ENCODE measurements at places on chromosomes 6 and 20.

DNA sequence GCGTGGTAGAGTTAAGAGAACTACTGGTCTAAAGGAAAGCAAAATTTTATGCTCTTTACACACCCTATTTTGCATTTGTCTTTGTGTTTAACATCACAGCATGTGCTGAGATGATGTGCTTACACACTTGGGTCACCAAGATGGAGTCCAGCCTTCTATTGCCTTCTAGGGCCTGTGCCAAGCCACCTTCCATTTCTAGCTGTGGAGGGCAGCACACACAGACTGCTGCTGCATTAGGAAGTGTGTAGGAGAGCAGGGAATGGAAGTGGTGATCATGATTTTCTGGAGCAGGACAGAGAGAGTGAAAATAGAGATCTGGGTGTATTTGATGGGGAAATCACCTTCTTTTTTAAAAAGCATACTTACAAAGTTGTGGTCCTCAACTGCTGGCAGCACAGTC lies 191.6 kb downstream of the SOX4 start:
- DNase-seq = no peak

DNA sequence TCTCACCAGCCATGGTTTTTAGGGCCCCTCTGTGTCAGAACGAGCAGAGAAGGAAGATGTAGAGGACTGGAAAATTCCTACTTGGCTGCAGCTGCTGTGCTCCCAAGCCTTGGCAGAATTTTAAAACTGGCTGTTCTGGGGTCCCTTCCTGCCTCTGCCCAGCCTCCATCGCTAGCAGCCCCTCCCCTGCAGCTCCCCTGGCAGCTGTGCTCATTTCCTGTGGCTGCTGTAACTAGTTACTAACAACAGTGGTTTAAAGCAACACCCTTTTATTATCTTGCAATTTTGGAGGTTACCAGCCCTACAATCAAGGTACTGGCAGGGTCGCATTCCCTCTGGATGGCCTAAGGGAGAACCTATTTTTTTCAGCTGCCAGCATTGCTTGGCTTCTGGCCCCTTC lies 3.7 kb upstream of the CST11 start:
- DNase-seq = peak; percentile 37

DNA sequence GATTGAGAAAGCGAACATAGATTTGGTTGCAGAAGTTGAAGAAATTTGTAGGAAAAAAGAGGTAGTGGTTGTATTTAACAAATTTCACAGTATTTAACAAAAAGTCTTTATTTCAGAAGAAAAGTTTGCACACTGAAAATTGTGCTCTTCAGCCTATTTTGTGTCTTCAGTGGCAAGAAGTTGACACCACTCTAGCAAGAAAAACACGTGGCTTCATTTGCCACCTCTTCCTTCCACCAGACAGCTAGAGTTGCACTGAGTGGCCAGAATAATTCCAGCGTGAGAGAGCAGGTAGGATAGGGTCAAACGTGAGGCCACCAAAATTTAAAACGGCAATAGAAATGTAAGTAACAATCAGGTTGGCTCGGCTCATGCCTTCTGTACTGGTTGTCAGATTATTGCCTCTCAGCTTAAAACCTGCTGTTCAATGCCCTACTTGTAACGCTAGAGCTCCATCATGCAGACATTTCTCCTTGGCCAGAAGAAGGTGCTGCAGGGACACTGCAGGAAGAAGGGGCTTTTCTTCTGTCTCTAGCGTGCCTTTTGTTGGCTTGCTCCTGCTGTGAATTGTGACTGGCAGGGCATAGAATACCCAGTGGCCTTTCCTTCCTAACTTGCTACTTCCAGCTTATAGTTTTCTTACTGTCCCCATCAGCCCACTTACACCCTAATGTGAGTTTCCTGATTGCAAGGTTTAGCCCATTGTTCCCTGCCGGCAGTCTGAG lies 12.1 kb downstream of the TRAPPC3L start:
- DNase-seq = no peak

DNA sequence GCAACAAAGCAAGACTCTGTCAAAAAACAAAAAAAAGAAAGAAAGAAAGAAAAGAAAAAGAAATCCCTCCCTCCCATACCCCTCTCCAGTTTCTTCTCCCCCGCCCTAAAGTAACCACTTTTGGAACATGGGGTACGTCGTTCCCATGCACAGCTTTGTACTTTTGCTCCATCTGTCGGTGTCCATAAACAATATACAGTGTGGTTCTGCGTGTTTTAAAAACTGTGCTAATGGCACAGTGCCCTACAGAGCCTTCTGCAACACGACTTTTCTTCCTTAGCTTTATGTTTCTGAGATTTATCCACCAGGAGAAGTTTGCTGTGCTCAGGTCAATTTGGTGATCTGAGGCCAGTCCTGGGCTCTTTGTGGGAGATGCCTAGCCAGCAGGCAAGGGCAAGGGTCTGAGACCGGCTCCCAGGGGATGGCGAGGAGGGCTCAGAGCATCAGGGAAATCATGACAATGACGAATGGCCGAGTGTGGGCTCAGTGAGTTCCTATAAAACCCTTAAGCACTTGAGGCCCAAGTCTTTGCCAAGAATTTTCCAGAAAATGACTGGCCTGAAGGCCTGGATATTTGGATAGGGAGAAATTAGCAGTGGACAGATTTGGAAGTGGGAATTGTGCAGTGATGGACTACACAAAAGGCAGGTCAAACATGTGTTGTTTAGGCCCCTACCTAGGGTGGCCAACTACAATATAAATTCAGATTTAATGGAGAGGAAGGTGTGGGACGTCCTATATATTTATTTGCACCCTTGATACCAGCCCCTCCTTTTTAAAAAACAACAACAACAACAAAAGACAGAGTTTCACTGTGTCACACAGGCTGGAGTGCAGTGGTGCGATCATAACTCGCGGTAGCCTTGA lies 1.9 kb upstream of the BCAS4 start:
- DNase-seq = no peak

DNA sequence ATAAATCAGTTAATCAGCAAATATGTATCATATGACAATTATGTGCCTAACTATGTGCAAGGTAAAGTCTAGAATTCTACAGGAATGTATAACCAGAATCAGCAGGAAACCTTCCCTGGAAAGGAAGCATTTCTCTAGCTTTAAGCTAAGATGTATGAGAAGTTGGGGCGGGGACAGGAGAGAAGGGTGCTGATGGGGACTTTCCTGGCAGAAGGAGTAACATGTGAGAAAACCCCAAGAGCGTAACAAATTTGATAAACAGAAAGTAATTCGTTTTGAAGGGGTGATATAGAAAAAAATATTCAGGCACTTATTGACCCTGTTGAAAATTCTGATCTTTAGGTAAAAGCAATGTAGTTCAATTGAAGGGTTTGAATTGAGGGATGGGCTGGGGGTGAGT lies 226.1 kb downstream of the KHDRBS2 start:
- no peak for DNase-seq

- DNase-seq = no peak
Observed at GRCh38 chr6:127879685-127880084, 21.2 kb downstream of the THEMIS start.

DNA sequence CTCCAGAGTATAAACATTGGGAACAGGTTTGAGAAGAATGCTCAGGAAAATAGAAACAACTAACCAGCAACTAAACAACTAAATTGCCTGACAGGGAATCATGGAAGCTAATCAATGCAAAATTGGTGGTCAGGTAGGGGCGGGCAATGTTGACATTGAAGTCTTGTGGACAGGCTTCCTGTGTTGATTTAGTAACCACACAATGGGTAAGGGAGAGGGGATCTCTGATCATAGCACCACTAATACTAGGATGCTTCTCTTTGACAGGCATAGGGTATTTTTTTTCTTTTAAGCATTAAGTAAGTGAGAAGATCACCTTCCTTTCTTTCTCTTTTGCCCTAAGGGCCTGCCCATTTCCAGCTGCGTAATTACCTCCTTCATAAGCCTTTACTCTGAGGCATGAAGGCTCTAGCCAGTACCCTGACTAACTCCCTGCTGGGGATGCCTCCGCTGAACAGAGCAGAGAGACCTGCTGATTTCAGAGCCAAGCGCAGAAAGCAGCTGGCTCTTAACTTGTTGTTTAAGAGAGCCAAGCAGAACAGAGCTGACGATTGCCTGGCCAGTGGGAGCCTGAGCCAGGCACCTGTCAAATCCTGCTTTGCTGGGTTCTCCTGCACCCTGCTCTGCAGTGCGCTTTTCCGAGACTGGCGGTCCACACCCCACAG lies 118.7 kb downstream of the BMP2 start:
- no peak for DNase-seq

DNA sequence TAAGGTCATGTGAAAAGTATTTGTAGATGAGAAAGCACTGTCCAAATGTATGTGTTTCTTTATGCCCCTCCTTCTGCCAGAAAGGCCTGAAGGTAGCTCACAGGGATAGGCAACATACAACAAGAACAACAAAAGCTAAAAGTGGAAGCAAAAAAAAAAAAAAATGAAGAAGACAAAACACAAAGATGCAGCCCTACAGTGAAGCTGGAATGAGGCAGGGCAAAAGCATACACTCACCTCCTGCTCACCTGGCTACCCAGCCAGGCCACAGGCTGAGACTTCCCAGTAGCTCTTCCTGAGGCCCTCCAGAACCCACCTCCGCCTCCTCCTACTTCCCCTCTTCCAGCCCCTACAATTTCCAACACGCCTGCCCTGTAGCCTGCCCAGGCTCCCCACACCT lies 2.4 kb downstream of the UNC5CL start:
- DNase-seq = no peak

DNA sequence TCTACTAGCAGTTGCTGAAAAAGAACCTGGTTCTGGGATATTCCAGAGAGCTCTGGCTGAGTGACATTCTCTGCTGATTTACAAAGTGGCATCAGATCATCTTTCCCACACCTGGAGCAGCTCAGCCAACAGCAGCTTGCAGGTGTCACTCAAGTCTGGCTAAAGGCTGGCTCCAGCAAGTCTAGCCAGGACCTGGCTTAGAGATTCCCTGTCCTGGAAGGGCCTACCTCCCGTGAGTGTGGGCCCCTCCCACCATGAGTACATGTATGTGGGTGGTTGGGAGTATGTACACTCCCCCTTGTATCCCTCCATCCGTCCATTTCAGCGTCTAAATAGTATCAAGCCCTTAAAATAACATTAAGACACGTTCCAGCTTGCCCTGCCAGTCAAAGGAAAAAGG lies 539.3 kb upstream of the ID4 start:
- no peak for DNase-seq

DNA sequence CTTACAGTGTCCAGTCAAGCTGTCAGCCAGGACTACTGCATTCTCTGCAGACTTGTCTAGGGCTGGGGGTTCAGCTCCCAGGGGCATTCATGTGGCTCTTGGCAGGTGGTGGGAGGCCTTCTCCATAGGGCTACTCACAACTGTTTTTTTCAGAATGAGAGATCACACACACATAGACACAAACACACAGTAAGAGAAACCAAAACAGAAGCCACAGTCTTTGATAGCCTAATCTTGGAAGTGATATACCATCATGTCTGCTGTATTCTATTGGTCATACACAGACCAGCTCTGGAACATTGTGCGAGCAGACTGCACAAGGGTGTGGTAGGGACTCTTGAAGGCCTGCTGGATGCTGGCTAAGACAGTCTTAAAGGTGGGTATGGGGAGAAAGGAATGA lies 13.5 kb downstream of the TMEM170B start:
- DNase-seq = no peak

DNA sequence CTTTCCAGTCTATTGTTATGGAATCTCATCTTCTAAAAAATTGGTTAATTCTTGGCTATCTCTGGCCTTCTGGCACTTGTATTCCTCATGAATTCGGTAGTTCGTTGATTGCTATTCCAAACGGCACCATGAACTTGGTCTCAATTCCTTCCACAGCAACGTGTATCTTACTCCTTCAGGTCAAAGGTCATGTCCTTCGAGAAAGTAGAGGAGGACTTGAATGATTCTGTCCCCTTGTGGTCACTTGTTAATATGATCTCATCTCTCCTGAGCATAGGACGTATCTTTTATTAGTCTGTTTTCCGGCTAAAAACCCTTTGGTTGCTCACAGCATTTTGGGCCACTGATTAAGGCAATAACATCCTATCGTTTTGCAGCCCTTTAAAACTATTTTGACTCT lies 9.4 kb downstream of the TLDC2 start:
- DNase-seq = no peak

DNA sequence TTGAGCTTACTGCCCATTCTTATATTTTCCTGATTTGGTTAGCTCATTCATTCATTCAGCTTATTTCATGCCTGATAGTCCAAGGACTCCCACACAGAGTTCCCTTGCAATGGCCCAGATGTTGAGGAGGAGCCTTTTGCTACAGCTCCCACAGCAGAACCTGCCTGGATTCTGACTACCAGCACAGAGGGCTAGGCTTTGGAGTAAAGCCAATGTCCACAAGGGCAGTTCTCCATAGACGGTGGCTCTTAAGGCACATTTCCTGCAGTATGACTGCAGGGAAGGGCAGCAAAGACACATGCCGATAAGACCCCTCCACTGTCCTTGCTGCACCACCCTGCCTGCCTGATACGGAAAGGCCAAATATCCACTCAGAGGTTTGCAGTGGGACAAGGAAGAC lies 112.3 kb upstream of the SYNDIG1 start:
- no peak for DNase-seq

- no peak for DNase-seq
Observed at GRCh38 chr6:82074556-82074955, 173.0 kb downstream of the IBTK start.

DNA sequence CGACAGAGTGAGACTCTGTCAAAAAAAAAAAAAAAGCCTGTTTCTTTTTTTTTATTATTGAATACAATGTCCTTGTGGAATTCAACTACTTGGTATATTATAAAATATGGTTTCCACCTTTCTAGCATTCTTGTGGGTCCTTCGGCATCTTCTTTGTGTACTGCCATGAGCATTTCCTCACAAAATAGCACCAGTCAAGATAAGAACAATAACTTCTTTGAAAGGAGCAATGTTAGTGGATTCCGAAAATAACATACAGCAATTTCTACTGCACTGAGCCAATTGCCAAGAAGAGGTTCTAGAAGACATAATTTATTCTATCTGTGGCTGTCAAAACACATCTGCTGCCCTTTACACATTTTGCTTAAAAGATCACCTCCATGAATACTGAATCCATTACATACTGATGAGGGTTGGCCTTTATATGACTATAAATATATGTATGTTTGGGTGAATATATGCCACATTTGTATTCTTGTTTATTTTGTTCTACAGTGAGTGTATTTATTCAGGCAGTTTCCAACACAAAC lies 19.1 kb upstream of the SPTLC3 start:
- DNase-seq = no peak

GRCh38 chr6:109736273-109737025 lies 45.4 kb downstream of the FIG4 start:
- DNase-seq = no peak

GRCh38 chr6:43119482-43119881 lies 43.4 kb downstream of the PTK7 start:
- no peak for DNase-seq

DNA sequence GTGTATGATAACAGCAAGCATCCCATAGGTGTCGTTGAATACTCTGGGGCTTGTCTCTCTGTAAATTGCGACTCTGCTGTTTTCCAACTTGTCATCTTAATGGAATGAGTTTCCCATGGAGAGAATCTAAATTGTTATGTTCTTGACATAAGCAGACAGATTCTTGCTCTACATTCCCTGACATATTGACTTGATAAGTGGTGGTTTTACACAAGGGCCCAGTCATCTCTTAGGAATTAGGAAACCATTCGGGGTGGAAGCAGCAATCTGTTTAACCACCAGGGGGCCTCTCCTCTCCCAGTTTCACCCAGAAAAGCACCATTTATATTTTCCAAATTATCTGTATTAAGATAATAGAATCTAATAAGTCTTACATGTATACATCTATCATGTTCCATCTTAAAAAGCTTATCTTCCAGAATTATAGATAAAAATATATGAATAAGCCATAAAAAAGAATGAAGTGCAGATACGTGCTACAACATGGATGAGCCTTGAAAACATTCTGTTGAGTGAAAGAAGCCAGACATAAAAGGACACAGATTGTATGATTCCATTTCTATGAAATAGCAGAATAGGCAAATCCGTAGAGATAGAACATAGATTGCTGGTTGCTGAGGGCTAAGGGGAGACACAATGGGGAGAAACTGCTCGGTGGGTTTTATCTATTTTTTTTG lies 23.1 kb upstream of the MROH8 start:
- peak; percentile 36 for DNase-seq
